Heart right ventricle (tissue), 16 donors: ENCODE measurements at places on chromosomes 4 and X.

DNA sequence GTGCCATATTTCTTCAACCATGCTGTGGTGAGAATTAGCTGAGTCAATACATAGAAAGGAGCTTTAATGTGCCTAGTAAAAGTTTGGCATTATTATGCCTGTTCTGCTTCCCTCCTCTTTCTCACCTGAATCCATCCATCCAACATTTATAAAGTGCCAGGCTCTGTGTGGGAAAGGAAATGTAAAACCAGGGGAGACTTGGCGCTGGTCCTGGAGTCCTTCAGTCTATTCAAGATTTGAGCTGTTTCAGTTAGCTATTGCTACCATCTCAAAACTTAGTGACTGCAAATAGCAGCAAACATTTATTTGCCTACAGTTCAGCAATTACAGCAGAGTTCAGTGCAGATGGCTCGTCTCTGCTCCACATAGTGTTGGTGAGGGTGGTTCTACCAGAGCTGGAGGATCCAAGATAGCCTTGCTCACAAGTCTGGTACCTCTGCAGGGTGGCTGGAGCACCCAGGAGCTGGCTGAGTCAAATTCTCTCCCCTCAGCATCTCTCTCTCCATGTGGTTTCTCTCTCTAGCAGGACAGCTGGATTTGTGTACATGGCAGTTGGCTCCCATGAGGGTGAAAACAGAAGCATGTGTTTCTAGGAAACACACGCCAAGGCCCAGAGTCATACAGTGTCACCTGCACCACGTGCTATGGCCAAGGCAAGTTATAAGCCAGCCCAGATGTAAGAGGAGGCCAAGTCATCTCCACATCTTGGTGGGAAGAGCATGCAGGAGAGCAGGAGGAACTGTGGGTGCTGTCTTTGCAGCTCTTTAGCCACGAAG, 77.3 kb downstream of the FHDC1 start:
- no peak overlapping the region for H3K27ac ChIP-seq
- no peaks in the 10 kb centered on the region for H3K36me3 ChIP-seq
- no peaks in the 10 kb centered on the region for H3K27me3 ChIP-seq
- DNase-seq = no peak
- H3K4me1 ChIP-seq = no peaks in the 10 kb centered on the region
- H3K4me3 ChIP-seq = no peak overlapping the region

DNA sequence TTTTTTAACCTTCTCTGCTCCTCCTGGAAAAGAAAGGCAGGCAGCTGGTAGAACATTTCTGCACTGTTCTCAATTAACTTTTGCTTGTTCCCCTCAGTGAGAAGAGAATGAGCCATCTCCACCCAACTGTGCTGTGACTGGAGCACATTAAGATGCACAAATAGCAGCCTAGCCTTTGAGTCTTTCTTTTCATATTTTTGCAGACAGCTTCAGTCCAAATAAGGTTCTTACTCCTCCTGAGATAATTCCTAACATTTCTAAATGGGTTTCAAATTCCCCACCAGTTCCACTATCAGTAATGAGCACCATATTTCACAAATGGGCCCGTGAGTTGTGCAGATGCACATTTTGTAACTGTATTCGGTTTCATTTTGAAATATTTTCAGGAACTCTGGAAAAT, 118.6 kb downstream of the SPCS3 start:
- no peak overlapping the region for H3K27ac ChIP-seq
- H3K27me3 ChIP-seq = no peaks in the 10 kb centered on the region
- H3K4me1 ChIP-seq = peaks cover 14% of the 10 kb centered on the region

GRCh38 chrX:155632431-155633100, 19.8 kb upstream of the TMLHE start:
- H3K27ac ChIP-seq = no peak overlapping the region
- H3K4me1 ChIP-seq = no peaks in the 10 kb centered on the region
- H3K36me3 ChIP-seq = no peaks in the 10 kb centered on the region
- H3K4me3 ChIP-seq = no peak overlapping the region
- H3K27me3 ChIP-seq = no peaks in the 10 kb centered on the region

- no peak overlapping the region for H3K4me3 ChIP-seq
- DNase-seq = no peak
- no peaks in the 10 kb centered on the region for H3K27me3 ChIP-seq
- peaks cover 2% of the 10 kb centered on the region for H3K36me3 ChIP-seq
- no peak overlapping the region for H3K27ac ChIP-seq
- H3K4me1 ChIP-seq = no peaks in the 10 kb centered on the region
Observed at GRCh38 chr4:139436122-139436521, 17.8 kb upstream of the RAB33B start.

DNA sequence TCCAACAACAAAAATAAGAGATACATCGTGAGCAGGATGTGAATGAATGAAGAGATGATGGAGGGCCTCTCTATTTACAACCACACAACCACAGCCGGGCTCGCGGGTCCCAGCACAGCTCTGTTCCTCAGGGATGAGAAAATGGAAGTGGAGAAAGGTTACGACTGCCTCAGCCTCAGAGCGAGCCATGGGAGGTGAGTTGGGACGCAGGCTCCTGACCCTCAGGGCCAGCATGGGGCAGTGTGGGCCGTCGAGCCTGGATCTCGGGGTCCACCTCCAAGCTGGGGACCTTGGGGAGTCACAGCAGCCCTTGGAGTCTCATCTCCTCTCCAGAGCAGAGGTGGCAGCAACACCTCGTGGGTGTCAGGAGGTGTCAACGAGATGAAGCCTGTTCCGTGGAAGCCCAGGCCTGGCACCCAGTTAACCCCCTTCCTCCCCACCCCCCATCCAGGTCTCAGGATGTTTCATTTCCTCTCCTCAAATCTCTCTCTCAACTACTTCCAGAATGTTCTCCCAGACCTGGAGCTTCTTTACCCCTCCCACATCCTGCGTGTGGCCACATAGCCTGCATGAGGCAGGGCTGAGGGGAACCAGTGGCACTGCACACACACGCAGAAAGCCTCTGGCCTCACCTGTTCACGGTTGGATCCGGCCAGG, 25.9 kb downstream of the C4orf50 start:
- H3K4me1 ChIP-seq = no peaks in the 10 kb centered on the region
- no peak for DNase-seq
- no peak overlapping the region for H3K27ac ChIP-seq
- peaks cover 54% of the 10 kb centered on the region for H3K27me3 ChIP-seq
- no peaks in the 10 kb centered on the region for H3K36me3 ChIP-seq

DNA sequence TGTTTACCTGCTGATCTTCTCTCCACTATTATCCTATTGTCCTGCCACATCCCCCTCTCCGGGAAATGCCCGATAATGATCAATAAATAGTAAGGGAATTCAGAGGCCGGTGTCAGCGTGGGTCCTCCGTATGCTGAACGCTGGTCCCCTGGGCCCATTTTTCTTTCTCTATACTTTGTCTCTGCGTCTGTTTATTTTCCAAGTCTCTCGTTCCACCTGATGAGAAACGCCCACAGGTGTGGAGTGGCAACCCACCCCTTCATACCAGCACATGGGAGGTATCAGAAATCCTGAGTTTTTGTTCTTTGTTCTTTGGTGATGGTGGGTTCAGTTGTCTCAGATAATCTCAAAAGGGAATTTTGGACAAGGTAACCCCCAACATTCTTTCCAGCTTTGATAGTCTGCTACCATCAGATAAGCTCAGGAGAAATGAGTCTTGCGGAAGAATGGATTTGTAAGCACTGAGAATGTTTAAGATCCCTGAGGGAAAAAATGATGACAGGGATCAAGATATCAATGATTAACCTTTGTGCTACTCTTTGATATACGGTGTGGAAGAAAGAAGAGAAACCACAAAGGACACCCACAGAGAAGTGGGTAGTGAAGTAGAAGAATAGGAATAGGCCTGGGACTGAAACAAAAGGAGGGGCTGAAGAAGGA, 117.9 kb downstream of the CEP44 start:
- DNase-seq = no peak
- no peak overlapping the region for H3K4me3 ChIP-seq
- no peak overlapping the region for H3K27ac ChIP-seq
- no peaks in the 10 kb centered on the region for H3K4me1 ChIP-seq

GRCh38 chr4:54067166-54067565, 2.8 kb upstream of the CHIC2 start:
- H3K4me3 ChIP-seq = no peak overlapping the region
- no peaks in the 10 kb centered on the region for H3K27me3 ChIP-seq
- H3K27ac ChIP-seq = peak overlapping the region; percentile 95
- peaks cover 26% of the 10 kb centered on the region for H3K4me1 ChIP-seq
- H3K36me3 ChIP-seq = no peaks in the 10 kb centered on the region

- DNase-seq = no peak
- H3K4me1 ChIP-seq = no peaks in the 10 kb centered on the region
Observed at GRCh38 chrX:51798701-51799100, 55.5 kb downstream of the GSPT2 start.

GRCh38 chr4:120960656-120961267, 38.2 kb upstream of the PRDM5 start:
- H3K27ac ChIP-seq = no peak overlapping the region
- H3K27me3 ChIP-seq = no peaks in the 10 kb centered on the region
- no peak overlapping the region for H3K4me3 ChIP-seq

DNA sequence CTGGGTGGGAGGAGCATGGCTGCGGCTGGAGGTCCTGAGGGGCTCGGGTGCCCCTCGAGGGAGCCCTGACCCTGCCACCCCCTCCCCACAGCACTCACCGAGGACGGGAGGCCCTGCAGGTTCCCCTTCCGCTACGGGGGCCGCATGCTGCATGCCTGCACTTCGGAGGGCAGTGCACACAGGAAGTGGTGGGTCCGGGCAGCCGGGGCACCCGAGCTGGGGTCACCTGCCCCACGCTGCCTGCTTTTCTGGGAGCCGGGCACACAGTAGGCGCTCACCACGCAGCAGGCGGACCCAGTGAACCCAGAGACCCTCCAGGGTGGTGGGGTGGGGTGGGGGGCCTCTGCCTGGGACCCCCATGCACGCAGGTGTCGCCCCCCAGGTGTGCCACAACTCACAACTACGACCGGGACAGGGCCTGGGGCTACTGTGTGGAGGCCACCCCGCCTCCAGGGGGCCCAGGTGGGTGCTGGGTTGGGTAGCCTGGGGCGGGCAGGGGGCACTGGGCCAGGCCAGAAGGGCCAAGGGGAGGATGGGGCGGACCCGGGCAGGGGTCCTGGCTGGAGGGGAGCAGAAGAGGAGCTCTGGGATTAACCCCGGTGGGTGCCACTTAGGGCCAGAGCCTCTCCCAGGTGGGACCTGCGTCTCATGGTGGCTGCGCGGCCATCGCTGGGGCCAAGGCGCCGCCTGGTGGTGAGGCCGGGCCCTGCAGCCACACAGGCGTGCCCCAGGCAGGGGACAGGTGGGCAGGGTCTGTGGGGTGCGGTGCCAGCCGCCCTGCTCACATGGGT, 1.4 kb downstream of the HGFAC start:
- H3K36me3 ChIP-seq = no peaks in the 10 kb centered on the region
- no peak for DNase-seq
- H3K4me1 ChIP-seq = no peaks in the 10 kb centered on the region
- H3K27ac ChIP-seq = no peak overlapping the region

DNA sequence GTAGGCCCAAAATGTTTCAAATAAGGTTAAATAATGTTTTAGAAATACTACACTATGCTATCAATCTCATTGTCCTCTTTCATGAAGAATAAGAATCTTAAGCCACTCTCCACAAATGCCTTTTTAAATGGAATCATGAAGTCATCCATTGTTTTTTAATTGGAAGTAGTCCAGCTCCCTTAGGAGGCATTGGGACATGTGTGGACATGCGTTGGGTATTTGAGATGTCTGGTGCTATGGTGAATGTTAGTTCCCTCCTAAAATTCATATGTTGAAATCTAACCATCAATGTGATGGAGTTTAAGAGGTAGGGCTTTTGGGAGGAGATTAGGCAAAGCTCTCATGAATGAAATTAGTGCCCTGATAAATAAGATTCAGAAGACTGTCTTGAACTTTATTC, 289.0 kb downstream of the C4orf33 start:
- H3K4me1 ChIP-seq = no peaks in the 10 kb centered on the region
- DNase-seq = no peak
- peaks cover 5% of the 10 kb centered on the region for H3K27me3 ChIP-seq
- no peaks in the 10 kb centered on the region for H3K36me3 ChIP-seq
- no peak overlapping the region for H3K27ac ChIP-seq

DNA sequence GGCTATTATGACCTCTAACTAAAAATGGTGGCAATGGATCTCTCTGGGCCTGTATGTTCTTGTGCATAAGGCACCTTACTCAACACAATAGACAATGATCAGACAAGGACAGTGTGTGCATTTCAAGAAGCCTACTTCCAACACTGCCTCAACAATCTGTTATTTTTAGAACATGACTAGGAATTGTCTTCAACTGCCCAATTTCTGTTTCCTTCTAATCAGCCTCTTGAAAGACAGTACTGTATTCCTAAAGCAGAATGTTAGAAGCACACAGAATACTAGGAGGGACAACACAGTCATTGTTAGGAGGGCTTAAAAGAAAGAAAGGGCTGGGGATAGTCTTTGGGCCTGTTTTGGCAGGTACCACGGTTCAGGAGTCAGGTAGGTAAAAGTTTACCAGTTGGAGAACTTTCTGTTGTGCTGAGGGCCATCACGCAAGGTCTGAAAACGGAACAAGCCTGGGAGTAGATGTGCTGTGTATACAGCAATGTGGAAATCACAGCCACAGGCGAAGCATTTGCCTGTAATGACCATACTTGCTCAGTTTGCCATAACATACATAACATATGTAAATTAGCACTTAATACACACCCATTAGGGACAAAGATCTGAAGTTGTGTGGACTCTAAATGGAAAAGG, 100.8 kb upstream of the ATXN3L start:
- peaks cover 4% of the 10 kb centered on the region for H3K4me1 ChIP-seq
- H3K27me3 ChIP-seq = no peaks in the 10 kb centered on the region
- H3K27ac ChIP-seq = no peak overlapping the region
- DNase-seq = no peak
- no peak overlapping the region for H3K4me3 ChIP-seq

- no peak for DNase-seq
- no peaks in the 10 kb centered on the region for H3K27me3 ChIP-seq
- no peak overlapping the region for H3K4me3 ChIP-seq
- no peak overlapping the region for H3K27ac ChIP-seq
Observed at GRCh38 chrX:96126182-96126581, 558.5 kb upstream of the DIAPH2 start.

DNA sequence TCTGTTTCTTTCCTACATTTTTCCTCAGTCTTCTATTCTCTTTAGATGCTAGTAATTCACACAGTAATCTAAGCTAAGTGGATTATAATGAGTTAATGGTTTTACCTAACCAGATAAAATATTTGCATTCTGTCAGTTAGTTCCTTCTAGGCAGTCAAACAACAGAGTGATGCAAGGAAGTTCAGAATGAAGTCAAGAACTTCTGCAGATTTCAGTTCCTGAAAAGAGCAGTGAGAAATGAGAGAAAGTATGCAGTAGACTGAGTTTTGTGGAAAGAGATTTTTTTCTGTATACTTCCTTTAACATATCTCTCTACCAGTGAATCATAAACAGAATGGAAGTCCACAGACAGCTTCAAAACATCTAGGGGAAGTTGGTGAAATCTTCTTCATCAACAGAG, 774.0 kb upstream of the POU3F4 start:
- H3K27ac ChIP-seq = no peak overlapping the region
- no peaks in the 10 kb centered on the region for H3K4me1 ChIP-seq
- no peaks in the 10 kb centered on the region for H3K27me3 ChIP-seq
